ENCODE measurements at places on chromosomes 5 and 9.
A peak's percentile ranks its signal among the peaks of the same experiment; 100 is the strongest.

GRCh38 chr9:80932181-80932580, 757.2 kb downstream of the TLE1 start:
- DNase-seq: no peak

- no peak for DNase-seq
Measured at GRCh38 chr5:177601577-177602457, 1.9 kb downstream of the B4GALT7 start.

- DNase-seq: peak; percentile 92
Measured at GRCh38 chr5:172640822-172641358, at the start of gene NEURL1B. Gene NEURL1B, plus strand, starts transcription at chr5:172641263. Its CDS starts 144 bp downstream, at chr5:172641407.

- DNase-seq: no peak
Measured at GRCh38 chr9:136861874-136862457, 4.1 kb downstream of the EDF1 start.

- DNase-seq: no peak
Measured at GRCh38 chr9:95032580-95033341, 284.7 kb downstream of the FANCC start.

GRCh38 chr5:110590187-110590586, 136.3 kb downstream of the TMEM232 start:
- peak; percentile 13 for DNase-seq

DNA sequence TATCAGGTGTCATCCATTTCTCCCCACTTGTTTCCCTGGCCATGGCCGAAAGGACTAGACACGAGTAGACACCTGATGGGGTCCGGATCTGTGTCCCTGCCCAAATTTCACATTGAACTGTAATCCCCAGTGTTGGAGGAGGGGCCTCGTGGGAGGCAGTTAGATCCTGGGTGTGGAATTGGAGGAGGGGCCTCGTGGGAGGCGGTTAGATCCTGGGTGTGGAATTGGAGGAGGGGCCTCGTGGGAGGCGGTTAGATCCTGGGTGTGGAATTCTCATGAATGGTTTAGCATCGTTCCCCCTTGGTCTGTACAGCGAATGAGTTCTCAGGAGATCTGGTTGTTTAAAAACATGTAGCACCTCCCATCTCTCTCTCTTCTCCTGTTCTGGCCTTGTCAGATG, 165.8 kb downstream of the NR3C1 start:
- DNase-seq: no peak

GRCh38 chr9:78354324-78354973, 57.5 kb downstream of the PSAT1 start:
- no peak for DNase-seq

GRCh38 chr5:159409801-159410200, 79.5 kb upstream of the IL12B start:
- no peak for DNase-seq

DNA sequence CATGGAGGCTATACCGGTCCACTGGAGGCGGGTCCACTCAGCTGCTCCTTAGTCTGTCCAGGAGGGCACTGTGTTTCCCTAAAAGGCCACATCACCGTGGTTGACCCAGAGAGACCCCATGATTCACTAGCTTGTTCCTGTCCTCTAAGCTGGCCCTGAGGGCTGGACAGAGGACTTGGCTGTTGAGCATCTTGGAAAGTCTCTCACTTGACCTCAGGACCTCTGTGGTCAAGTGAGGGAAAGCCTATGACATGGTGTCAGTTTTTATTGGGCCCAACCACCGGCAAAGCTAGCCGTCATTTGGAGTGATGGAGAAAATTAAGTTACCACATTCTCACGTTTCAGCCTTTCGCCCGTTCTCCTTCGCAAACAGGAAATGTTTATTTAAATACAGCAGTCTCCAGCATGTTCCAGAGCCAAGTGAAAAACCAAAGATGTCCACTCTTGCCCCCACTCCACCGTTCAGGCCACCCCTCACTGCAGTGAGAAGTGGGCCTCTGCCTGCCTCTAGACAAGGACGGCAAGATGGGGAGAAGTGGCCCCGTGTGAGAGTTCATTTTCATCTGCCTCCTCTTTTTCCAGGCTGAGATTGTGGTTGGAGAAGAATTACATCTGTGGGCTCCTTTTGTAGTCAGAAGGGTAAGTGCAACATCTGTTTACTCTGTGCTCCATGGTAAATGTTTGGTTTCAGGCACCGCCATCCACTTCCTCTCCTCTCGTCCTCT, 4.4 kb downstream of the SLIT3 start:
- DNase-seq: no peak

DNA sequence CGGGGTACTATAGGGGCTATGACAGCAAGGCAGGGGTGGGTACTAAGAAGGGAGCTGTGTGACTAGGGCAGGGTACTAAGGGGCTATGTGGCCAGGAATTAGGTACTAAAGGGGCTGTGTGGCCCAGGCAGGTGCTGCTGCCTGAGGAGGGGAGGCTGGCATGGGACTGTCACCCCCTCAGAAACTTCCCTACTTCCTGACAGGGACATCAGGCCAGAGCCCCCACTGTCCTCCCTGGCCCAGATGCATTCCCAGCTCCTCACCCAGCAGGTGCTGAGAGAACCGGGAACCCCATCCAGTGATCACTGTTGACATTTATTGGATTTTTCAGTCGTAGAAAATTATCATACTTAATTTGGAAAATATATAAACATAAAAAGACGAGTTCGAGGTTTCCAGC, 26.6 kb downstream of the IRX2 start:
- no peak for DNase-seq

GRCh38 chr9:35910613-35911359, 1.5 kb downstream of the SPAAR start:
- no peak for DNase-seq

- no peak for DNase-seq
Measured at GRCh38 chr5:68533051-68533450, 317.5 kb downstream of the PIK3R1 start.

- no peak for DNase-seq
Measured at GRCh38 chr9:137985637-137986071, 108.1 kb downstream of the CACNA1B start.

DNA sequence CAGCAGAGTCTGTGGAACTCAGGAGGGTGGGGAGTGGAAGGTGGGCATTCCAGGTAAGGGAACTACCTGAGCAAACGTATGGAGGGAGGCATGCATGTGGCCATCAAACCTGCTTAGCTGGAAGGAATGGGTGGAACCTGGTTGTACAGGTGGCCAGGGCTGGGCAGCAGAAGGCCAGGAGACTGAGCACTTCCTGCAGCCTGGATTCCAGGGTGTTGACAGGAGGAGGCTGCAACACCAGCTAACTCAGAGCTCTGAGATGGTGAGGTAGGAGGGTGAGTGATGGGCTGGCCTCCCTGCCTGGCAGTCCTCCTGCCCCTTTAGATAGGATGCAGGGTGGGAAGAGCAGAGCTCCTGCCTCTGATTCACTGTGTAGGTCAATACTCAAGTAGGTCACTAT, 92.5 kb upstream of the CPEB4 start:
- no peak for DNase-seq

All from eye (tissue), 1 donor.